Stimulated activated CD8-positive, alpha-beta memory T cell treated with anti-CD3 and anti-CD28 coated beads, Interleukin-2, amount 100 ng/mL, for 1 hour (primary cell): ENCODE measurements at places on chromosomes 12 and 14.

GRCh38 chr14:93818857-93819256 lies 30.6 kb upstream of the PRIMA1 start:
- no peak for DNase-seq

DNA sequence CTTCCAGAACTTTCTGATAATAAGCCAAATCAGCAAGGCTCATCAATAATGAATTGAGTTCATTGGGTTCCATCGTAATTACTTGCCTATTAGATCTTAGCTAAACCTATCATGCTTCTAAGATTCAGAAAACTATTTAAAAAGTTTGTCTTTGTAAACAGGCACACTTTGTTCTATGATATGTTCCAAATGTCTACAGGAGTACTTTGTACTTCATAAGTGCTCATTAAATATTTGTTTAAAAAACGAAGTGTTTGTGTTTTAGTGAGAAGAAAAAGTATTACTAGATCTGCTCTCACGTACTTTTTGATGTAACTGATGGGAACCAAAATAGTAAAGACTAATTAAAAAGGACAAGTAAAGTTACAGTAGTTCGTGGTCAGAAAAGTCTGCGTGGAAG lies 172.8 kb upstream of the FLRT2 start:
- DNase-seq, result no peak

- DNase-seq, result no peak
These were observed 19.9 kb downstream of the SP1 start for GRCh38 chr12:53399896-53400295.

DNA sequence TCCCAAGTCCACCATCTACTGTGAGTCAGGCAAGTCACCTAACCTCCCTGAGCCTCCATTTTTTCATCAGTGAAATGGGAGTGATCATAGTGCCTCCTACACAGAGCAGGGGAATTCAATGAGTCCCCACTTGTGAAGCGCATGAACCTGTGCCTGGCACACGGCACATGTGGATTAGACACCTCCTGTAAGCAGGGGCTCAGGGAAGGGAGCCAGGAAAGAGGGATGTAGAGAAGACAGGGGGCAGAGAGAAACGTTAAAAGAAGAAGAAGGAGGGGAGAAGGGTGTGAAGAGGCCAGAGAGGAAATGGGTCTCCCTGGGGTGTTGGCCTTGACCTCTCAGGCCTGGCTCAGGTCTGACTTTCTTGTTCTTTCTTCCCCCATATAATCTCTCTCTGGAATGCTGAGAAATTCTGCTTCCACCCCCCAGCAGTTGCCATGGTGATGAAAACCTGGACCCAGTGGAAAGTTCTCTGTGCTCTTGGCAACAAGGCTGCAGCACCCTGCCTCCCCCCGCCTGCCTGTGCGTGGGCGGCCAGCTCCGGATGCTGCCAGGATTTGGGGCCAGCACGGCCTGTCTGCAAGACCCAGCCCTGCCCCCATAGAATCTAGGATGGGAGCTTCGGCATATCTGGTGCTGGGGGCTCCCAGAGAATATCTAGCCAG lies 94.5 kb downstream of the CALM1 start:
- DNase-seq, result no peak

GRCh38 chr12:23862701-23863100 lies 86.8 kb downstream of the SOX5 start:
- DNase-seq, result no peak

- no peak for DNase-seq
These were observed 32.7 kb upstream of the KRT77 start for GRCh38 chr12:52735816-52736632.

GRCh38 chr14:94408546-94409095 lies 20.2 kb upstream of the SERPINA1 start:
- no peak for DNase-seq

GRCh38 chr12:104172570-104172947 lies 34.5 kb upstream of the NFYB start:
- no peak for DNase-seq

GRCh38 chr12:126883697-126884096 lies 1383.3 kb upstream of the TMEM132C start:
- no peak for DNase-seq

DNA sequence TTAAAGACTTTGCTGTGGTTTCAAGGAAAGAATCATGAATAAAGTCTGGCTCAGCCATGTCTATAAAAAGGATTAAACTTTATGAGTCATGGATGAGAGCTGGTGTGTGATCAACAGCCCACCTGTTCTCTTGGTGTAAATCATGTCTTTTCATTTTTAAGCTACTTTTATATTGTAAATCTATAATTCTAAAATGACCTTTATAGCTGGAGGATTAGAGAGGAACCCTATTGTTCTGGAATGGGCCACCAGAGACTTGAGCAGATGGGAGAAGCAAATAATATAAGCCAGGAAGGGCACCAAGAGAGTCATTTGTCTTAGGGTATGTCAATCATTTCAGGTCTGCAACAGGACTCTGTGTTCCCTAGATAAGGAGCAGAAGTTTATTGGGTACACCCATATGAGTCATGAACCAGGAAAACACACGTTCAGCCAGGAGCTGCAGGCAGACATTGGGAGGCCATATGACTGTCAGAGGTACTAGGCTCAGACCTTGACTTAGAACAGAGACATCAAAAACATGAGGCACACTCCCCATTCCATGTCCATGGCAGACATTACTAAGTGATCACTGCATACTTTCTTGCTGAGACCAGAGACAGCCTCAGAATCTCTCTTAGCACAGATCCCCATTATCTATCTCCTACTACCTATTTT lies 49.3 kb downstream of the NDUFA12 start:
- no peak for DNase-seq

DNA sequence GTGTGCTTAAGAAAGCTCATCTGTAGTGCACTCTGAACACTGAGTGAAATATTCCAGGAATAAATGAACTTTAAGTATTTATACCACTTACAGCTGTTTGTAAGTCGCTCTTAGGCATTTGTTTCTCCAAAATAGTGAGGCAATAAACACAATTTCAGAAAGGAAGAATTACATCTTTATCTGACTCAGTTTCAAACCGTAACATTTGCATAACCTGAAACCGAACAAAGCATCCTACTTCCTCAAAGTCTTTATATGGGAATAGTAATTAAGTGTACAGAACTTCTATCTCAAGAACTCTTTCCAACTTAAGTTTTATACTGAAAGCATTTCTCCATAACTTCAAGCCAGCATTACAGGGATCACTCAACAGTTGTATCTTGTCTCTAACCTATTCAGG lies 58.4 kb downstream of the SOX5 start:
- no peak for DNase-seq

- no peak for DNase-seq
These were observed 163.9 kb upstream of the VASH1 start for GRCh38 chr14:76597387-76597786.

GRCh38 chr12:25083211-25083610 lies 111.7 kb downstream of the DNAI7 start:
- no peak for DNase-seq

DNA sequence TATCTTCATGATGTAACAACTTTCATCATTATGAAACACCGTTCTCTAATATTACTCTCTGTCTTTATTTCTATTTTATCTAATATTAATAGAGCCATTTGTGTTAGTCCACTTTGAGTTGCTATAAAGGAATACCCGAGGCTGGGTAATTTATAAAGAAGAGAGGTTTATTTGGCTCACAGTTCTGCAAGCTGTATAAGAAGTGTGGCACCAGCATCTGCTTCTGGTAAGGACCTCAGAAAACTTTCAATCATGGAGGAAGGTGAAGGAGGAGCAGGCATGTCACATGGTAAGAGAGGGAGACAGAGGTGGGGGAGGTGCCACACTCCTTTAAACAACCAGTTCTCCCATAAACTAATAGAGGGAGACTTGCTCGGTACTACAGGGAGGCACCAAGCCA lies 25.1 kb downstream of the BORCS5 start:
- DNase-seq, result no peak

- no peak for DNase-seq
These were observed 22.0 kb downstream of the POU6F1 start for GRCh38 chr12:51195841-51196240.

GRCh38 chr12:107530701-107531100 lies 154.9 kb upstream of the PWP1 start:
- DNase-seq, result no peak

DNA sequence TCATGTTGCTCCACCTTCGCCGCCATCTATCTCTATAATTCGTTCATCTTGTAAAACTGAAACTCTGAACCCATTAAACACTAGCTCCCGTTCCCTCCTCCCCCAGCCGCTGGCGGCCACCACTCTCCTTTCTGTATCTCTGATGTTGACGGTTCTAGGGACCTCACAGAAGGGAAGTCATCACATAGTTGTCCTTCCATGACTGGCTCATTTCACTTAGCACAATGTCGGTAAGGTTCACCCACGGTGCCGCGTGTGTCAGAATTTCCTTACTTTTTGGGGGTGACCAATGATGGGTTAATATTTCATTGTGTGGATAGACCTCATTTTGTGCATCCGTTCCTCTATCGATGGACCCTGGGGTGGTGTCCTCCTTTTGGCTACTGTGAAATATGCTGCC lies 2.0 kb upstream of the CACNA2D4 start:
- no peak for DNase-seq

DNA sequence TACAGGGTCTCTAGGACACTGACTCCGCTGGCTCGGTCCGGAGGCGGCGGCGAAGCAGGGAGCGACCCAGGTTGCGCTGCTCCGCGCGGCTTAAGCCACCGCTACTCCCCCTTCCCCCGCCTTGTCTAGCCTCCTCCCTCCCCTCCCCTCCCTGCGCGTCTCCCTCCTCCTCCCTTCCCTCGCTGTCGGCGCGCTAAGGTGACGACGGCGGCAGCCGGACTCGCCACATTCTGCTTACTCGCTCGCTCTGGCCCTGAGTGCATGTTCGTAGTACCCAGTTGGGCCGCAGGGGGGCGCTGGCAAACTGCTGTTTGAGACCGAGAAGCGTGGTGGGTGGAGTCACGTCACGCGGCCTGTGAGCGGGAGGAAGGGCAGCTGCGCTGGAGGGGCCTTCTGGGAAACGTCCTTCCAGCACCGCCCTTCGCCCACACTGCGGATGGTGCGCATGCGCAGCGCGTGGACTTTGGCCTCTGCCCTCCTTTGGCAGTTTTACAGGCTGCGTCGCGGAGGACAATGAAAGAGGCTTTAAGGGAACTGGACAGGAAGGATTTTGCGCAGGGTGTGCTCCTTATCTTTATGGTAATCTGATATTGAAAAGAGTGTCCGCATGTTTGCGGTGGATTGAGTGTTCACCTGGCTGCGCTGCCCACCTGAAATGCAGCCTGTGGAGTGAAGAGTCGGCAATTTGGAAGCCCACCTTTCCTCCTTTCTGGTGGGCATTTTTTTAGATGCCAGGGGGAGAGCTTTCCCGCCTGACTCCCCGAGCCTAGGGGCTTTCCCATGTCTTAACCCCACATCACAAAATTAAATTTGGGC lies at the start of gene SCAF11:
Gene SCAF11 (minus strand): TSS at position 107 of the 816 bp plus-strand sequence. CDS start 26,407 bp downstream, outside the sequence.
- peak; percentile 100 for DNase-seq

DNA sequence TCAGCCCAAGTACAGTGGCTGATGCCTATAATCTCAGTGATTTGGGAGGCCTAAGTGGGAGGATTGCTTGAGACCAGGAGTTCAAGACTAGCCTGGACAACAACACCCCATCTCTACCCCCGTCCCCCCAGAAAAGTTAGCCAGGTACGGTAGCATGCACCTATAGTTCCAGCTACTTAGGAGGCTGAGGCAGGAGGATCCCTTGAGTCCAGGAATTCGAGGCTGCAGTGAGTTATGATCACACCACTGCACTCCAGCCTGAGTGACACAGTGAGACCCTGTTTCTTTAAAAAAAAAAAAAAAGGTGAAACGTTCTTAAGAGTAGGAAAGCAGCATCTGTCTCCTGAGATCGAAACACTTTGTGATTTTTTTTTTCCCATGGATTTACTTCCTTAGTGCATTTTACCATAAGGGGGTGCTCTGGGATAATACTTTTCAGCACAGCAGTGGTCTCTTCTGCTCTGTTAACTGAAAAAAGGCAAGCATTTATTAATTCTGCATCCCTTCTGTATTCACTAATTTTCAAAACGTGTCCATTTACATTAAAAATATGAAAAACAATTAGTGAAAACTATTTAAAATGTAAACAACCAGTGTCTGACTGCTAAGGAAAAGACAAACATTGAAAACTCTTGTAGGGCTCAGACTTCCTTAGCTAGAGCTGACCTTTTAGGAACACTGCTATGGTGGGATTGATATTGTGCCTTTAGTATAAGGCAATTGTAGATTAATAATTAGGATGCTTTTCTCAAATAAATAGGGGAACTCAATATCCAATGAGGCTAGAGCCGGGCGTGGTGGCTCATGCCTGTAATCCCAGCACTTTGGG lies 31.2 kb upstream of the USP44 start:
- DNase-seq, result no peak

GRCh38 chr14:59189091-59189785 lies 771 bp downstream of the DAAM1 start:
- DNase-seq, result no peak

DNA sequence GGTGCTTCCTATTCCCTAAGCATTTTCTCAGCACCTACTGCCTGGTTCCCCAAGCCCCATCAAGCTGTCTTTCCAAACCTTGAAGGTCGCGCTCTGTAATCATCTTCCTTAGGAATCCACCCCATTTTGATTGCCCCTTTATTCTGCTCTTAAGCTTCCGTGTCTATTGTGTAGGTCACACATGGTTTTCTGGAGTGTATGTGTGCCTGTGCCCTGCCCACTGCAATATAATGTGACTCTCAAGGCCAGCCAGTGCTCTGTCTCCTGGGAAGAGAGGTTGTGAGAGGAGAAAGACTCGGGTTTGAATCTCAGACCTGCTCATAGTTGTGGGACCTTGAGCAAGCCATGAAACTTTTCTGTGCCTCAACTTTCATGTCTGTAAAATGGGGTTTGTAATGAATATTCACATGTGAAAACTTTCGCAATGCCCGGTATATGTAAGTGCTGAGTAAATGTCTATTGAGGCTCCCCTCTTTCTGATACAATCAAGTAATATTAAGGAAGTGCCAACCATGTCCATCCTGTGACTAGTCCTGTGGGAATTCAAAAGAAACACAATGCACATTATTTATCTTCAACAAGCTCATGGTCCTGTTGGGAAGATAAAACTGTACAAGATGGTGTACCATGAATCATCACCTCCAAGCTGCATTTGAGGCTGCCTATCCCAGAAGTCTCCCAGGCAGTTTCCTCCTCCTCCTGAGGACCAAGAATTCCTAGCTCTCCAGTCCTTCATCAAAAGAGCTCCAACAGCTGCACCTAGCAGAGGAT lies 774 bp upstream of the KRT75 start:
- no peak for DNase-seq

GRCh38 chr14:23548351-23549318 lies 2.9 kb downstream of the ZFHX2 start:
- DNase-seq, result no peak

GRCh38 chr12:49375406-49375805 lies 8.1 kb downstream of the SPATS2 start:
- DNase-seq, result no peak

DNA sequence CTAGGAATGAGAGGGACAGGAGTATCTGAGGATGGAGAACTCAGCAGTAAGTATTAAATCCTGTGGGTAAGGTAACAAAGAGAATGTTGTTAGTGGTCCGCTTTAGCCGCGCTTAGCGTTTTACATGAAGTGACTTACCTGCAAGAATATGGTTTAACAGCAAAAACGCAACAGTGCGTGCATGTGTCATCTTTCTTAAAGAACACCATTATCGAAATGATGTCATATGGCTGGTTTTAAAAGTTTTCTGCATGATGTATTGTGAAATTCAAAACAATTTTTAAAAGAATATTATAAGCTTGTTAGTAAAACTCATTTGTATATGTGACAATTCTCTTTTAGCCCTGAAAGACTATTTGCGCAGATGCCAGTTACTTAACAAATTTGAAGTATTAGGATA lies 1.7 kb downstream of the LEMD3 start:
- no peak for DNase-seq
